ENCODE measurements at places on chromosomes 11 and 22. TPM values are rescaled to one million over a fixed set of nuclear protein-coding genes. Genes with fewer than 3 reads are reported as not detected.

The SMTNL1 gene
- total RNA-seq, result not detected

DNA sequence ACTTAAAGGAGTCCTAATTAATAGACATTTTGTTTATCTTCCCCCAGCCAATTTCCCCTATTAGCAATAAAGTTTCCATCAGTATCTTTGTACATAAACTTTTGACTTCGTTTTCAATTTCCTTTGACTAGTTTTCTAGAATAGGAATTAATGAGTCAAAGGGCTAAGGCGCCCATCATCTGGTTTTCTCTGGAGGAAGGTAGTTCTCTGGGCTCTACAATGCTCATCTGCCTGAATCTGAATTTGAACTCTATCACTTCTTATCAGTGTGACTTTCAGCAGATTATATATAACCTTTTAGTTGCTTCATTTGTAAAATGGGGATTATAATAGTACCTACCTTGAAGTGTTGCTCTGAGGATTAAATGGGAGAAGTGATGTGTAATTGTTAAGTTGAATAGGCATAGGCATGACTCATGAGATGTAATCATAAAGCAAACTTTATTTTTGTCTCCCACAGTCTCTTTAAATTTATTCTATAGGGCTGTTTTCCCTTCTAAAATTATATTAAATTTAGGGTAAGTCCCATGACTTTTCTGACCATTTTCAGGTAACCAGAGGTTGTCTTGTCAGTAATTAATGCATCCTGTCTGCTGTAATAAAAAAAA, 5.8 kb upstream of the TUB start:
- DNase-seq, result no peak

DNA sequence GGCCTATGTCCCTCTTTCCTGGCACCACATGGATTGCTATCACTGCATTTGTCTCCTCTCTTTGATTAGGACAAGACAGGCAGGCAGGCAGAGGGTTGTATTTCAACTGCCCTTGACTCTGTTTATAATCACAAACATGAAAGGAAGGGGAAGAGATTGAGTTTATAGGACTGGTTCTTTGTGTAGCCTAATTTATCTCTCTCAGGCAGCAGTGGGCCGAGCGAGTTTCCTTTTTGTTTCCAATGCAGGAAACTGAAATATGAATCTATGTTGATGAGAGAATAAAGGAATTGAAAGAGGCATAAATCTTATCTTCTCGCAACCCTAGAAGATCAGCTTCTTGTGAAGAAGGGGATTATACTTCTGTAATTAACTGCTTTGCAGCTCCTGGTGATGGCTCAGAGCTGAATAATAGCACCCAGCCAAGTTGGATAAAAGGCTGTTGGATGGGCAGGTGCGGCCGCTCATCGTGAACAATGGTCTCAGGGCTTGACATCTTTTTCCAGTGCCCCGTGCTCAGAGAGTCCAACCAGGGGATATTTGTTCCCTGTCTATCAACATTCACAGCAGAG, 80.6 kb upstream of the SYT13 start:
- DNase-seq, result no peak

GRCh38 chr11:33709466-33709865, 8.8 kb upstream of the C11orf91 start:
- no peak for DNase-seq

The DBX1 gene
- not detected for total RNA-seq

DNA sequence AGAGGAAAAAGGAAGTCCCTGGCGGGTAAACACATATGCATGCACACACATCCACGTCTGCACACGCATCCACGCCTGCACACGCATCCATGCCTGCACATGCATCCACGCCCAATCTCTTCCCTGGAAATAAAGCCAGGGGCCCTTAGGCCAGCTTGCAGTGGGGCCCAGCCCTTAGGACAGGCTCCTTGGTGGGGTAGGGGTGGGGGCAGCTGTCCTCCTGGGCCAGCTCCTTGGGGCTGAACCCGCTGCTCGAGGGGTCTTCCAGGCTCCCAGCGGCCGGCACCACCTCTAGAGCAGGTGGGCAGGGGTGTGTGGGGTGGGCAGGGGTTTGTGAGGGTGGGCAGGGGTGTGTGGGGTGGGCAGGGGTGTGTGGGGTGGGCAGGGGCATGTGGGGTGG, 1.9 kb downstream of the C11orf21 start:
- no peak for DNase-seq

- no peak for DNase-seq
Measured at GRCh38 chr22:30354644-30355043, 2.0 kb downstream of the SF3A1 start.

- no peak for DNase-seq
Measured at GRCh38 chr22:29098296-29098695, 25.5 kb downstream of the KREMEN1 start.

The TUBA8 gene
- 3.3 TPM for total RNA-seq

The TBCEL gene
- total RNA-seq, result 21.6 TPM

- no peak for DNase-seq
Measured at GRCh38 chr11:75203138-75203537, 37.4 kb upstream of the TPBGL start.

GRCh38 chr11:130211781-130212401, 52.3 kb downstream of the ST14 start:
- peak; percentile 21 for DNase-seq

DNA sequence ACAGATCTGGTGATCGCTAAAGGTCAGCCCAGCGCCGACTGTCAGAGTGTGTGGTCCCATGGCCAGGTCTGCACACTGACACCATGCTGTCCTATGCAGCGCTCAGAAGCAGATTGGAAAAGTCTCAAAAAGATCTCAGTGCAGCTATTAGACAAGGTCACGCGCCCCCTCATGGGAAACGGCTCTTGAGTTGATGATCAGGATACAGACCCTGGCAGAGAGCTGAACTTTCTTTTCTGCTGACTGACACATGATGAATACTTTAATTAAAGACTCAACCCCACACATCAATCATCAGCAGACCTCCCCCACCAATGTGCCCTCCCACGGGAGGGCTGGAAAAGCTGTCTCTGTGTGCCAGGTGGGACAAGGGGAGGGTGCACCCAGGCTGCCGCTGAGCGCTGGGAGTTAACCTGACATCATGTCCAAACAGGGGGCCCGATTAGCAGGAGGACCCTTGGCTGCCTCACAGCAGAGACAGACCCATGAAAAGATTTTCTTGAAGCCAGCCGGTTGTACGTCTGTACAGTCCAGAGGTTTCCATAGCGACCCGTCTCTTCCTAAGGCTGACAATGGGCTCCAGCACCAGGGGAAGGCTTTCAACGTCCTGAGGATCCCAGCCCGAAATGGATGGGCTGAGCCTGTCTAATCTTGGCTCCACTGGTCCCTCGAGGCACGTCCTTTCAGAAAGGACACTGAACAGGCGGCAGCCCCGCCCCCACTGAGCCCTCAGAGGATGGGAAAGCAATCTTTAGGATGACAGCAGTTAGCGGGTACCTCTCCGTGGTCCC, 26.9 kb downstream of the RASD2 start:
- no peak for DNase-seq

DNA sequence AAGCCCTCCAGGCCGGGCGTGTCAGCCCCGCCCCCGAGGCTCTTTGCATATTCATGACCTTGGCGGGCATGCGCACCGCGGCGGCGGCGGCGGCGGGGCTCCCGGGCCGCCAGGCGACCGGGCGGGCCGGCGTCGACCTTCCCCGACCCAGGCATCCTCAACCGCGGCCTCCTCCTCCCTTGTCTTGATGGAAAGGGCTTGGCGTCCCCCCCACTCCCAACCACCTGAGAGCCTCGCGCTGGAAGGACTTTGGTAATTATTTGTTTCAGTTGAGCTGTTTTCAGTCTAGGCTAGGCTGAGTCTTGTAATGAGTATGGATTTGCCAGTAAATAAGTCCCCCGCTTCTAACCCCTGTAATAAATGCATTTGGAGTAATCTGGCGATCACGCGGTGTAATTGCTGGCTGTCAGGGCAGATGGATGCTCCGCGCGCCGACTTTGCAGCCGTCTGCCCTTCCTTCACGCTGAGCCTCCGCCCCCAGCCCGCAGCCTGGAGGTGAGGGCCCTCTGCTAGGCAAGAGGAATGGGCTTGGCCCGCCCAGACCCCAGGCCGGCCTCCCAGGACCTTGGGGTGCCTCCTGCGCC, 25.2 kb downstream of the FLRT1 start:
- peak; percentile 18 for DNase-seq

The OR5A1 gene
- not detected for total RNA-seq

- peak; percentile 5 for DNase-seq
Measured at GRCh38 chr22:27405672-27406388, 395.7 kb downstream of the MN1 start.

The MYBPC3 gene
- total RNA-seq, result not detected

GRCh38 chr22:47047321-47048122, 285.1 kb downstream of the TBC1D22A start:
- DNase-seq, result no peak

- DNase-seq, result no peak
Measured at GRCh38 chr11:40432358-40432757, 1027.1 kb downstream of the LRRC4C start.

GRCh38 chr11:69330330-69330729, 36.4 kb downstream of the MYEOV start:
- no peak for DNase-seq

The MPEG1 gene
- 1.3 TPM for total RNA-seq

DNA sequence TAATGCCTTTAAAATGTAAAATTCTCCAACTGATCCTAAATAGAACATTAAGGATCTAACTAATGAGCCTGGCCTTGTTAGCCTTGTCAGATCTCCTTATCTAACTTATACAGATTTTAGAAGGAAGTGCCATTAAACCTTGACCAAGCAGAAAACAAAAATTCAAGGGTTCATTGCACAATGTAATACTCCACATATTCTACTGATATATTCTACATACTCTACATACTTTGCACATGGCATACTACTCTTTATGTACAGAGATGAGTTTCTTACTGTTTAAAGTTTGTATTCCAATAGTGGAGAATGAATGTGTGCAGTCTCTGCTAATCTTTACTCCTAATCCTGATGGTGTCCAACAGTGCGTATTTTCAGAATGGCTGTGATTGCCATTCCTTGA, 297.2 kb downstream of the LUZP2 start:
- DNase-seq, result no peak

- DNase-seq, result no peak
Measured at GRCh38 chr22:50517495-50518260, 7.7 kb downstream of the SCO2 start.

- no peak for DNase-seq
Measured at GRCh38 chr22:32693102-32693501, 108.4 kb upstream of the TIMP3 start.

- DNase-seq, result no peak
Measured at GRCh38 chr11:81484196-81484595, 1249.5 kb downstream of the FAM181B start.

DNA sequence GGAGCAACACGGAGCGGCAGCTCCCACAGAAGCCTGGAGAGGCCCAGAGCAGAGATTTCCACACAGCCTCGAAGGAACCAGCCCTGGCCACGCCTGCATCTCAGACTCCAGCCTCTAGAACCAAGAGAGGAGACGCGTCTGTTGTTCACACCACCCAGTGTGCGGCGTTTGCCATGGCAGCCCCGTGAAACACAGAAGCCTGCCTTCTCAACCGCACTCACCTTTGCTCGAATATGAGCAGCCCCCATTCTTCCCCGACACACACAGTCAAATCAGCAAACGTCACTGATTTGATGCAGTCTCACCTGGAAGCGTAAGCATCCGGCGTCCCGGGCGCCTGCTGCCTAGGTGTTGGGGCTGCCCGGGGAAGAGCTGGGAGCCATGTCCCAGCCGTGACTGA, 14.2 kb upstream of the TALDO1 start:
- no peak for DNase-seq

- no peak for DNase-seq
Measured at GRCh38 chr11:15123849-15124248, 9.1 kb downstream of the INSC start.

DNA sequence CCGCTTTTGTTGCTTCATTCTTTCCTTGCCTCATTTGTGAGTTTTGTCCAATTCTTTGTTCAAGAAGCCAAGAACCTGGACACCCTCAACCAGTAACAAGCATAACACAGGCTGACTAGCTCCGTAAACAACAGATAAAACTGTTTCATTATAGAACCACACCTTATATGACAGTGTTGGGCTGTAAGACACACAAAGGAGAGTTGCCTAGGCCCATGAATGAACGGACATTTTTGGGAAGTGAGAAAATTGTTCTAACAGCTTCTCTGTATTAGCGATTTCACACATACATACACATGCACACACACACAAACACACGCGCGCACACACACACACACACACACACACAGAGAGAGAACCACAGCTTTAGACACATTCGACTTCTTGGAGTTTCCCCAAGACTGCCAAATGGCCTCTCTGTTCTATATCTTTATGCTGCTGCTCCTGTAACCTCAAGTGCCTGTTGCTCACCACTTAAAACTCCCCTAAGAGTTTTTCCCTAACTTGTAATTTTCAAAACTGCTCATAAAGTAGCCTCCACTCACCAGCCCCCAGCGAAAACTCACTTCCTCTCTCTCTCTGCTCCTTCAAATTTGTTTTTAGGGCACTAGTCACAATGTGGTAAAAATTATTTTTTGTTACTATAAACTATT, 35.9 kb downstream of the CTSC start:
- DNase-seq, result no peak

- DNase-seq, result peak; percentile 76
Measured at GRCh38 chr11:128318856-128319474, 268.4 kb downstream of the ETS1 start.

DNA sequence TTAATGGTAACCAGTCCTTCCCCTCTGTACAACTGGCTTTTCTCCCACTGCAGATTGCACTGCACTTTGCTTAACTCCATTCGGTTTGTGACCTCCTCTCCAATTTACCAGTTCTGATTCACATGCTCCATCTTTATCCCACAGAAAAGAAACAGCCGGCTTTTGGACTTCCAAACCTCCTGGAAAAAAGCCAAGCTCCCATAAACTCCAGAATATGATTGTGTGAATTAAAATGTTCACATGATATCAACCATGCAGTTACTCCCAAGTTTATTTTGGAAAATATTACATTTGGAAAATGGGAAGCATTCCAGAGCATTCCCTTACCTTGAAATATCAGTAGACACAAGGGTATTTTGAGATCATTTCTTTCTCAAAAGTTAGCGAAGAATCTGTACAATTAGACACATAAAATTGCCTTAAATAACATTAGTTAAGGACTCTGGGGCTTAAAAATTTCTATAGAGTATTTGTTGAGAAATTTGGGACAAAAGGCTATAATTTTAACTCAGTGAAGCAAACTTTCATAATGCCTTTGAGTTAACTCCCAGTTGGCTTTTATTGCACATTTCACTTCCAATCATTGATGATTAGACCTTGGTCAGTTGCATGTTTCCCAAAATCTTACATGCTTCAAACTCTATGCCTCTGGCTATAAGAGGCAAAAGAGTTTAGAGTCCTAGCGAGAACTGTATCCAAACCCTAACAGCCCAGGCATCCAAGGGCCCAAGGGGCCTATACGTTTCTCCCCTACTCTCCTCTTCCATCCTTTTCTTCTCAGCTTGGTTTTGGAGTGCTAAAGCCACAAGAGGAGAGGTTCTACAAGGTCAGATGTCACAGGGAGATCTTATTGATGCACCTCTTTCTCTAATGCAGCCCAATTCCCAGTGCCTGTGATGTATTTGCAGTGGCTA, 23.6 kb upstream of the TMEM135 start:
- DNase-seq, result no peak

GRCh38 chr11:116857936-116858335, 20.5 kb upstream of the APOA1 start:
- DNase-seq, result no peak

GRCh38 chr11:11580841-11581411, 40.9 kb downstream of the GALNT18 start:
- DNase-seq, result no peak

All from T-cell (primary cell).